ENCODE measurements at places on chromosomes 16 and 17.
A peak's percentile ranks its signal among the peaks of the same experiment; 100 is the strongest.

GRCh38 chr17:2068031-2068518 lies 13.2 kb downstream of the HIC1 start:
- DNase-seq = no peak

GRCh38 chr17:52201767-52202519 lies 43.4 kb upstream of the CA10 start:
- DNase-seq = no peak

DNA sequence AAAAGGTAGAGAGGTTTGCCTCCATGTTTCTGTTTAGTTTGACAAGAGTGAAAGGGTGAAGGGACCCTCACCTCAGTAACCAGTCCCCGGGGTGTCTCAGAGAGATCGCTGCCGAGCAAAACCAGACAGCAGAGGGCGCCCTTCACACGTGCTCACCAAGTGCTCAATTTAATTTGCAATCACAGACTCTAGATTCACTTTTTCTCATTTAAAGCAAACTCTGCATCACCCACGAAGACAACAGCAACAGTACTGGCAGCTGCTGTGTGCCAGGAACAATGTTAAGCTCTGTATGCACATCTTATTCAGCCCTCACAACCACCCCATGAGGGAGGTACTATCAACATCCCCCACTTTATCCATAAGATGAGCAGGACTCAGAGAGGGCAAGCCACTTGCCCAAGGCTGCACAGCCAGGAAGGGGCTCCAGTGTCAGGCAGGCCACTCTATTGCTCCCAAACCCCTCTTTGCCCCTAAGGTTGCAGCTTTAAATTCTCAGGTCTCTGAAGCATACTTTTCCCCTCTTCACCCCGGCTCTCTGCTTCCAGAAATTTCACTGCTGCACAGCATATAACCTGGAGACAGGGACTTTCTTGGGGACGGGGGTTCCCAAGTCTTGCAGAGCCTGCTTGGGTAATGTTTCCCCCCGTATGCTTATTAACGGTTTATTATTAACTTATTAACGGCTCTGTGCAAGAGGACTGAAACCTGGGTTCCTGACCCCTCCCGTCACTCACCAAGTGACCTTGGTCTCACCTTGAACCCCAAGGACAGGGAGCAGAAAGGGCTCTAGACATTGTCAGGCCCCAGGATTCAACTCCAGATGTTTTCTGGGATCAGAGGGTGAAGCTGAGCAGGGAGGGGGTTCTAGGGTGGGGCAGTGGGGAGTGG lies 70.9 kb downstream of the CNGB1 start:
- peak; percentile 46 for DNase-seq

DNA sequence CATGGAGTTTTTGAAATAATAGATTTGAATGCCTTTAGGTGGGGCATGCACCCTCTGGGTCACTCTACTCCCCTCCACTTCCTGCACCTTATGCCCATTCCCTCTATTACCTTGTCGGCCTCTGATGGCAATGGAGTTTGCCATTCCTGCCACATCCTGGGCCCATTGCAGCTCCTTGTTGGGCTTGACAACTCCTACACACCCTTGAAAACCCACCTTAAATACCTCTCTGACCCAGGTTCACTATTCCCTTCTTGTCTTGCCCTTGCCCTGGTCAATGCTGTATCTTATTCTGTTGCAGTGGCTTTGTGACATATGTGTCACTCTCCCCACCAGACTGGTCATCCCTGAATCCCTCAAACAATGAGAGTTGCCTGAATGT lies 2.4 kb downstream of the CCR7 start:
- DNase-seq = no peak

DNA sequence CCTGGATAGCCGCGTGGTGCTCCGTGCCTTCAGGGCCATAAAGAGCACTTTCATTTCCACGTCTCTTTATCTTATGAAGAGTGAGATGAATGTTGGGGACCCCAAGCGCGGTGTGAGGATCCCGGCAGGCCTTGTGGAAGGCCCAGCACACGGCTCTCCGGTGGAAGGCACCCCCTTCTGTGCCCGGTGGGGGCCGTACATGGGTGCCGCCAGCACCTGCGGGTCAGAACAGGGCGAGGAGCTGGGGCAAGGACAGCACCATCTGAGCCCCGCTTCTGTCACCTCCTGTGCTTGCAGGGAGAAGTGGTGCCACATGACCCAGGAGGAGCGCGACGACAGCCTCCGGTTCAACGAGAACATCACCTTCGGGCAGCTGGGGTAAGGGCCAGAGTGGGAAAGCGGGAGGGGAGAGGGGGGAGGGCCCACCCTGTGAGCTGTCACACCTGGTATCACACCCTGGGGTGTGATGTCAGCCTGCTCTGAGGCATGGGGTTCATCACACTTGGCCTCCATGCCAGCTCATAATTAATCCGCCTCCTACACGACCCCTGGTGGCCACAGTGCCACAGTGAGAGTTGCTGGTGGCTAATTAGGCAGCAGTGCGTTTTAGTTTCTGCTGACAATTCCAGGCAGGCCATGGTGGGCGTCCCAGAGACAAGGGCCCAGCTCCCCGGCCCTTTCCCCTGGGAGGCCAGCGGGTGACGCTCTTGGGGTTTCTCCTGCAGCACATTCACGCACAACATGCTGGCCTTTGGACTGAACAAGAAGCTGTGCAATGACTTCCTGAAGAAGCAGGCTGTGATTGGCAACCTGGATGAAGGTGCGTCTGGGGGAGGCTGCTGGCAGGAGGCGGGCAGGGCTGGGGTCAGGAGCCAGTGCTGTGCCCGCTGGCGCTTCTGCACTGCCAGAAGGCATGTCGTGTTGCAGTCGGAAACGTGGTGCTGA lies 25.7 kb downstream of the CIBAR2 start:
- peak; percentile 43 for DNase-seq

DNA sequence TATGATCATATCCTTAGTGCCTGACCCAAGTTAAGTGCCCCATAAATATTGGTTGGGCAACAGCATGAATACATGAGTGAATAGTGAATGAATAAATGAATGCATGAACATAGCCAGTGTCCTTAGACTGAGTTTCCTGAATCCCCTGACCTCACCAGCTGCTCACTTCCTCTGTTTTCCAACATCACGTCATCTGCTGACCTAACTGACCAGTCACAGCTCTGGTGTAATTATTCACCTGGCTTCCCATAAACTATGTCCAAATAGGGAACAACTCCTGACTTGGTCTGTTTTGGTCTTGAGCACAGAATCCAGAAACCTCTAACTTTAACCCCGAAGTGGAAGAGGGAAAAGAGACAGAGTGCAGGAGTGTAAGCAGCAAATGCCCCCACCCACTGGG lies 83.4 kb downstream of the ASIC2 start:
- no peak for DNase-seq

- no peak for DNase-seq
Measured at GRCh38 chr17:74682028-74682427, 30.7 kb downstream of the CD300LF start.
